Lung (tissue), 17 donors: ENCODE measurements at places on chromosomes 1 and 21. TPM values are rescaled to one million over a fixed set of nuclear protein-coding genes. Genes with fewer than 3 reads are reported as not detected.

DNA sequence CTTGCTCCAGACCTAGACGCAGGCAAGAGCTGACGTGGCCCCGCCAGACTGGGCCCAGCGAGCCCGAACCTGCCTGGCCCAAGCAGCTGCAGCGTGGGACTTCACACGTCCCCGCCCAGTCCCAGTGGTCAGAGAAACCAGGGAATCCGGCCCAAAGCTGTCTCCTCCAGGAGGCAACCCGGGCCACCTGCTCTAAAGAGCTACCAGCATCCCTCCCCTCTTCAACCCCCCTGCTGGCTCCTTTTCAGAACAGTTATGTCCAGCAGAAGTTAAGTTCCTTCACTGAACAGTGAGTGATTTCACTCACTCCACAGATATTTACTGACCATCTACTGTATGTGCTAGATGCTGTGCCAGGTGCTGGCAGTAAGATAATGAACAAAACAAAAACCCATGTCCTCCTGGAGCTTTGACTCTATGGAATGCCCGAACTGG lies 2.1 kb upstream of the EFNA1 start:
- peaks cover 29% of the 10 kb centered on the region for H3K27me3 ChIP-seq
- peaks cover 41% of the 10 kb centered on the region for H3K4me1 ChIP-seq
- peak overlapping the region; percentile 93 for H3K27ac ChIP-seq
- DNase-seq, result no peak

DNA sequence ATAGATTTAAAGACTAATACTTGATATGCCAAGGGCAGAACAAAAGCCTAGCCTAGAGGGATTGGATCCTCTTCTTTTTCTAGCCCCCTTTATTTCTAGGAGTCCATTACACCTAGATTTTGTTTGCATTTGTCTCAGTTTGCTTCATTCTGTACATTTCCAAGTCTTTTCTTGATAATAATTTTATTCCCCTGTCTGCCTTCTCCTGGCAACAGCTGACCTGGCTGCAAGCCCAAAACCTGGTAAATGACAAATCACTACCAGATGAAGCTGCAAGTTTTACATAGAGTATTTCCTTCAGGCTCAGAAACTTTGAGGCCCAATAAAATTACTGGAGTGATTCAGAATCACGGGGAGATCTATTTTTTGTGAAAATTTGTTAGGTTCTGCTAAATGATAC lies 36.5 kb upstream of the LHX8 start:
- no peak overlapping the region for H3K4me3 ChIP-seq
- H3K27ac ChIP-seq, result no peak overlapping the region
- H3K4me1 ChIP-seq, result no peaks in the 10 kb centered on the region
- H3K27me3 ChIP-seq, result no peaks in the 10 kb centered on the region

Gene OR2L2
- not detected for total RNA-seq

DNA sequence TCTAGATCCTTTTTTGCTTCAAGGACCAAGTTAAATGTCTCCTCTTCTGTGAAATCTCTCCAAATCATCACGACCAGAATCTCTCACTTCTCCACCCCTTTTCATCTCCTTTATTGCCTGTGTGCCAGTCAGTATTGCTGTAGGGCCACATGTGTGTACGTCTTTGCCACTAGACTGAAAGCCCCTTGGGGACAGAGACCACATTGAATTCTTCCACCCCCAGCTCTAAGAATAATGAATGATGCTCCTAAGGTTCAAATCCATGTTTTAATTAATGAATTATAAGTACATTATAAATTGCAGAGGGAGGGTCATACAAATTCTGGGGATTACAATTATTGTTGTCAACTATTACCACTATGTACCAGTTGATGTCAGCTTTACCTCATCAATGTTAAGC lies 343.8 kb downstream of the USP25 start:
- no peaks in the 10 kb centered on the region for H3K4me1 ChIP-seq
- no peaks in the 10 kb centered on the region for H3K27me3 ChIP-seq
- no peak overlapping the region for H3K4me3 ChIP-seq
- H3K36me3 ChIP-seq, result no peaks in the 10 kb centered on the region
- no peak for DNase-seq

GRCh38 chr1:223716302-223716862 lies 4.0 kb downstream of the CAPN2 start:
- H3K4me3 ChIP-seq, result no peak overlapping the region
- no peak for DNase-seq
- H3K4me1 ChIP-seq, result peaks cover 19% of the 10 kb centered on the region
- H3K36me3 ChIP-seq, result peaks cover 22% of the 10 kb centered on the region
- H3K27ac ChIP-seq, result peak overlapping the region; percentile 88

Gene CFHR4
- not detected for total RNA-seq

DNA sequence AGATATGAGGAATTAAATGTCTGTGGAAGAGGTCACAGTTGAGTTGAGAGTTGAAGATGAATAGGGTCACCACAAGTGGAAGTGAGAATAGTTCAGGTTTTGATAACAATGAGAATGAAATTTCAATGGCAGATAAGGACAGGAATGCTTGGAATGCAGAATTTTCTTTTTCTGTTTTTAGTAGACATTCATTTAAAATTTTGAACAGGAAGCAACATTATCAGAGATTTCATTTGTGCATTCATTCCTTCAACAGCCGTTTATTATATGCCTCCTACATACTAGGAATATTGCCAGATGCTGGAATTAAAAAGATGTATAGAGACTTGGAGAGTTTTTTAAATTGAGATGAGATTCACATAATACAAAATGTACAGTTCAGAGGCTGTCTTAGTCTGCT lies 126.8 kb downstream of the ITSN1 start:
- peaks cover 26% of the 10 kb centered on the region for H3K36me3 ChIP-seq
- no peaks in the 10 kb centered on the region for H3K27me3 ChIP-seq
- no peaks in the 10 kb centered on the region for H3K4me1 ChIP-seq
- H3K27ac ChIP-seq, result no peak overlapping the region
- DNase-seq, result no peak
- H3K4me3 ChIP-seq, result no peak overlapping the region

GRCh38 chr1:197776351-197777105 lies 1.2 kb upstream of the DENND1B start:
- DNase-seq, result no peak
- H3K4me1 ChIP-seq, result peaks cover 5% of the 10 kb centered on the region
- peak overlapping the region; percentile 99 for H3K27ac ChIP-seq
- no peaks in the 10 kb centered on the region for H3K27me3 ChIP-seq
- H3K36me3 ChIP-seq, result no peaks in the 10 kb centered on the region

DNA sequence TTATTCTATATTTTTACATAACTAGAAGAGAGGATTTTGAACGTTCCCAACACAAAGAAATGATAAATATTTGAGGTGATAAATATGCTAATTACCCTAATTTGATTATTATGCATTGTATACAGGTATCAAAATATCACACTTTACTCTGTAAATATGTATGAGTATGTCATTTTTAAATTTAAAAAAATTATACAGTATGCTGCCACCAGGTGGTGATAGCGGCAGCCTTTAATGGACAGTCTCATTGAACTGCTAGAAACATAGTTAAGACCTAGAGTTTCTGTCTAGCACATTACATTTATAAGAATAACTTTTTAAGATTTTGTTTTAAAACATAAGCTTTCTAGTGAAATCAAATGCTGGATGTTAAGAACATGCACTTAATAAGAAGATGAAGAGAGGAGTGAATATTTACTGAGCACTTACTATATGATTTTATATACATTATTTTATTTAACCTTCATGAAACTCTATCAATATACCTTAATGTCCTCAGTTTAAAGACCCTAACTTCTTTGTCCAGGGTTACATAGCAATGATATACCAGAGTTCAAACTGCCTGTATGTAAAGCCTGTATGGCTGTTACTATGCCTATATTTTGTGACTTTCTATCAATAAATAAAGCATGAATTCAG lies 207.1 kb downstream of the NUF2 start:
- no peaks in the 10 kb centered on the region for H3K27me3 ChIP-seq
- H3K36me3 ChIP-seq, result no peaks in the 10 kb centered on the region
- H3K4me3 ChIP-seq, result no peak overlapping the region
- H3K4me1 ChIP-seq, result no peaks in the 10 kb centered on the region
